Stimulated activated naive CD8-positive, alpha-beta T cell treated with anti-CD3 and anti-CD28 coated beads, Interleukin-15, Interleukin-2, amounts not matched to agents 100 U/mL and 50 U/mL, for 24 hours (primary cell): ENCODE measurements at places on chromosomes 2 and 18.
A peak's percentile ranks its signal among the peaks of the same experiment; 100 is the strongest.

DNA sequence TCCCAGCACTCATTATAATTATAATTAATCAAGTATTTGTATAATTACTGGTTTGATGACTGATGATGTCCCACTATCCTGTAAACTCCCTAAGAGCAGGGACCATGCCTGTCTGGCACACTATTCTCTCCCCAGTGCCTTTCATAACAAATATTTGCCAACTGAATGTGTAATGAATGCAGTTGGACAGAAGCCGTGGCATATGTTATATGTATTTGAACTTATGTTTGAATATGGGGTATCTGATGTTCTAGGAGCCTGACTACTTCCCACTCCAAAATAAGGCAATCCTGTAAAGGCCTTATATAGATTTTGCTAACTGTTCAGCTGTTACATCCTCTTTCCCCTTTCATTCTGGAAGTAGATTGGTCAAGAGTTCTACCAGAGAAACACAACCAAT lies 19.7 kb downstream of the OSBPL6 start:
- no peak for DNase-seq

GRCh38 chr2:95374921-95375471 lies 27.5 kb upstream of the FAHD2A start:
- DNase-seq, result no peak

GRCh38 chr2:37872192-37872750 lies 52.8 kb upstream of the RMDN2 start:
- DNase-seq, result no peak

- DNase-seq, result no peak
These were observed 82.5 kb upstream of the PKDCC start for GRCh38 chr2:41965173-41965908.

DNA sequence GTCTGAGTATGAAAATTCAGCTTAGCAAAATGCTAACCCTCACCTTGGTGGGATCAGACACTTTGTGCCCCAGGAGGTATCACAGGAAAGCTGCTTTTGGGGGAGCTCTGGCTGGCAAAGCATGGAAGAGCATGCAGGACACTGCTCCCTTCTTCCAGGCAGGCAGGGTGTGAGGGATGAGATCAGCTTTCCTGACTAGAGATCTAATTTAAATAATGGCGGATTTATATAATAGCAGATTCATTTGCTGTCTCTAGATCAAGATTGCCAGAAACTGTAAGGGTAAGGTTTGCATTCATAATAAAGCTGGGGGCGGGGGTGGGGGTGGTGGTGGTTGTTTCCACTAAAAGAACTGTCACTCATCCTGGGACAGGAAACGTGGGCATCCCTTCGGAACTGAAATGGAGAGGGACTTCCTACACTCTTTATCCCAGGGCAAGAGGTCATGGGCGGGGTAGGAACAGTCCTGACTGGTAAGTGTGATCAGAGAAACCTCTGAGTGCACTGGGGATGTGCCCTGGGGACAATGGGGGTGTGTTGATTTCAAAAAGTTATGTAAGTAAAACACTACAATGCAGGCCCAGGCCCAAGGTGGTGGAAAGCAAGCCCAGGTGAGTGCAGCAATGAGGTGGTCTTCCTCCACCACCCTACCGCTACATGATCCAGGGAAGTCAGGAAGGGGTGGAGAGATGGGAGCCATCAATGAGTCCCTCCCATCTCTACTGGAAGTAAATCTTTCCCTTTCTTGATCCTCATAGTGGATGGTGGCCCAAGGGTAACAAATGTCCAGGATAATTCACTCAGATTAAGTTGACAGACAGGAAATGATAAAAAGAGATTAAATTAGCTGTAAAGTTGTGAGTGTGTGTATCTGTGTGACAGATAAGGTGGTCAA lies 171.4 kb upstream of the SERPINE2 start:
- no peak for DNase-seq

GRCh38 chr2:24860631-24861030 lies 59.4 kb downstream of the ADCY3 start:
- DNase-seq, result no peak

- DNase-seq, result no peak
These were observed 331.6 kb downstream of the KCNS3 start for GRCh38 chr2:18209934-18210639.

DNA sequence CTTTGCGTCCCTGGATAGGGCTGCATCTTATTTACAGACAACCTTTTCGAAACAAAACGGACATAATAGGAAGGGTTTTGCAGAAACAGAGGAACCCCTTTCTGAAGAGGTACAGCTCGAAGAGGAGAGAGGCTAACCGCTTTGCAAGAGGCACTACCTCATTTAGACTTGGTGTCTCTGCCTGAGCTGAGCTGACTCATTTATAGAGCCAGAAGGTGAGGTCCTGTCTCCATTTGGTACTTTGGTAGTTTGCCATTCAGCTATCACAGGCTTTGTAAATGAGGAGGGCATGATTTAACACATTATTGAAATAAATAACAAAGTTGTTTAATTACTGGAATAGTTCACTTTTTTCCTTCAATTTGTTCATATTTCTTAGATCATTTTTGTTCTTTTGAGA lies 2.2 kb upstream of the NXPH2 start:
- DNase-seq, result no peak

- DNase-seq, result peak; percentile 6
These were observed 683 bp downstream of the MBOAT2 start for GRCh38 chr2:9002637-9003365.

- DNase-seq, result no peak
These were observed 61.5 kb downstream of the ADCYAP1 start for GRCh38 chr18:965921-966758.

DNA sequence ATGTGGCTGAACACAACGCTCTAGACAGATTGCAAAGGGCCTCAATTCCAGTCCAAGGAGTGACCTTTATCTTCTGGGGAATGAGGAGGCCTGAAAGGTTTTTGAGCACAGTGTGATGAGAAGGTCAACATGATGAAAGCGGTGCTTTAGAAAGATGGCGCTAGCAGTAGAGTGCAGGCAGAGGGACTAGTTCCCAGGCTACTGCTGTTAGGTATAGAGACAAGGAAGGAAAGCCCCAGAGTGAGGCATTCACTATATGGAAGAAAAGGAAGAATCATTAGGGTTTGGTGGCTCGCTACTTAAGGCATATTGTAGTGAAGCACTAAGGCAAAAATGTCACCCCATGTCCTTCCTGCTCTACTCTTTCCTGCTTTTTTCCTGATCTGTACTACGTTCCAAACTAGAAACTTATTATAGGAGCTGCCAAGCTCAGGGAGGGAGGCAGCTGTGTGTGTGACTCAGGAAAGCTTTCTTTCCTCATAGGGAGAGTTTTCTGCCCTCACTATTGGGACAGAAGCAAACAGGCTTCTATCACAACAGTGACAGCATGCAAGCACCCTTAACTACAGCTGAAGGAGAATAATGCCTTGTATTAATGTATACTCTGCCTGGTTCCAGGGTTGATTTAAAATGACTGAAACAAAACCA lies 160.8 kb upstream of the CAVIN2 start:
- DNase-seq, result no peak

GRCh38 chr2:228648541-228648940 lies 467.1 kb upstream of the SPHKAP start:
- no peak for DNase-seq

DNA sequence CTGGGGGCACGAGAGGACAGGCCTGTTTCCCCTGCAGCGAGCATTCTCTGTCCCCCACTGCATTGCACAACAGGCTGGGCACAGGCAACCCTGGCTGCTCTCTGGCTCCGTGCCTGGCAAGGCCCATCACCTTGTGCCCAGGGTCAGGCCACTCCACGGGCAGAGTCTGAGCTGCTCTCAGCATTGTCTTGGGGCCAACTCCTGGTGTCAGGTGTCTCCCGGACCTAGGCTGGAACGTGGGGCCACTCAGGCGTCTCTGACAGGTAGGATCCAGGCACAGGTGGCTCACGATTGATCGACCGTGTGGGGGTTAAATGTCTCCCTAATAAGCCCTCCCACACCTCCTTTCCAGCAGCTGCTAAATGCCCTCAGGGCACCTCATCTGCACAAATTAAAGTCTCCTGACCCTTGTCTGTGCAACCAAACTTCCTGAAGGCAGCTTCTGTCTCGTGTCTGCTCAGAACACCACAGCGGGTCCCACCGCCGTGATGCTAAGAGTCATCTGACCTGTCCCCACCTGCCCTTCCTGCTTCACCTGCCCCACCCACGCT lies 66.6 kb upstream of the GPC1 start:
- DNase-seq, result no peak
